Mammary epithelial cell (primary cell): ENCODE measurements at places on chromosomes 16 and 17. TPM values are rescaled to one million over a fixed set of nuclear protein-coding genes. Genes with fewer than 3 reads are reported as not detected.

MILR1 gene
- 0.33 TPM for total RNA-seq

SEZ6L2 gene
- total RNA-seq, result 18.3 and 25.3 TPM in 2 replicates

DNA sequence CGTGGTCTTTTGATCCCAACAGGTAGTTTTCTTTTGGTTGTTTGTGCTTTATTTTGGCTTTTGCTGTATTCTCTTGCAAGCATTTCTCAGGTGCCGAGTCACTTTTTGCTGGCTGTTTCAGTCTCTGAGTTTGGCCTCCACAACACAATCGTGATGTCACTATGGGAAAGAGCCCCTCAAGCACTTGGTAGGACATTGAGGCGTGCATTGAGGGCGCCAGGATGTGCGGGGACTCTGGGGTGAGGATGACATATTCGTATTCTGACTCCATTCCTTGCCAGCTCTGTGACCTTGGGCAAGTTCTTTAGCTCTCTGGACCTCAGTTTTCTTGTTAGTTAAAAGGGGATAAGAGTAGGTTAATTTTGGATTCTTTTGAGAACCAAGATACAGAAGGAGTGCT lies 13.0 kb downstream of the KSR1 start:
- no peak for DNase-seq

- no peak for DNase-seq
Observed at GRCh38 chr16:80277182-80277581, 263.6 kb upstream of the DYNLRB2 start.

DNA sequence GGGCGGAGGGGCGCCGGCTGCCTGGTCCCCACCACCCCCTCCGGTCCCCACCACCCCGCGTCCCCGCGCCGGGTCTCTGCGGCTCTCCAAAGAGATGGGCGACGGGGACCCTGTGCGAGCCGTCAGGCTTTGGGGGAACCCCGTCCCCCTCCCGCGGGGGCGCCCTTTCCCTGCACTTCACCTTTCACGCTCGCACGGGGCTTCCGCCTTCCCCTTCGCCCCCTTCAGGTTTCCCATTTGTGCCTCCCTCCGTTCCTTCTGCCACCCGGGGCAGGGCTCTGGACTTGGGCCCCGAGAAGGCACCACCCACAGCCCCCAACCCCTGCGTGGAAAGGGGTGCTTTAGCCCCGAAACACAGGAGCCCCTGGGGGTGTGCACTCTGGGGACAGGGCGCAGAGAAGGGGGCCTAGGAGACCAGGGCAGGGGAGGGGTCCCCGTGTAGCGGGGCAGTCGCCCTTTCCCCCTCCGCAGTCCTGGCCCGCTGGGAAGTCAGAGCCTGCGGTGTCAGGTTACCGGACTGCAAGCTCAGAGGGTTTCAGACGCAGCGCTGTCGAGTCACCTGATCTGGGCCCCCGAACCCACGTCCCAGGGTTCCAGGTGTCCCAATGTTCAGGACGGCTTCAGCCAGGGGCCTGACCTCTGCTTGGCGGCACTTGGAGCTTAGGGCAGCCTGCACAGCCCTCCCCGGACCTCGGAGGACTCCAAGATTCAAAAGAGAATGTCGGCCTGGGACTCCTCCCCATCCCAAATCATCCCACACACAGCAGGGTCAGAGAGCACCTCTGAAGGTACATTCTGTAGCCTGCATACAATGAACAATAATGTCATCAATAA lies 6.7 kb upstream of the CCDC92B start:
- DNase-seq, result no peak
